ENCODE measurements at places on chromosomes 1 and 21.

GRCh38 chr1:61051719-61052394 is 30.5 kb upstream of the NFIA start:
- DNase-seq: no peak

DNA sequence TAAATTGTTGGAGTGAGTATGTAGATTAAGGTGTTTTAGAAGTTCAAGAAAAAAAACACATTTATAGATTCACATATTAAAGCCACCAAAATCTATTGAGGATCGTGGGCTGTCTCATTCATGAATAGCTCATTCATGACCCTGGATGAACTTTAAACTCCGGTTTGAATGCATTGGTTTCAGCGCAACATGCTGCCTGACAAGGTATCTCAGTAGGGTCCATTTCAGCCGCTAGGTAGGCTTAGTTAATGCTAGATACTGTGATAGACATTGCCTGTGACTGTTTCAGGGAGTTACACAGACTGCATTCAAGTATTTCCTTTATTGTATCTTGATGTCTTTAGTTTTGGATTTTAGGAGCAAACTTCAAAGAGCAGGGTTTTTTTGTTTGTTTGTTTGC is 140.5 kb upstream of the POGK start:
- DNase-seq: no peak

- DNase-seq: no peak
Measured at GRCh38 chr1:61089338-61089737, 7.0 kb downstream of the NFIA start.

GRCh38 chr1:60867782-60868181 is 214.6 kb upstream of the NFIA start:
- DNase-seq: no peak

- DNase-seq: no peak
Measured at GRCh38 chr1:225950905-225951497, 10.0 kb upstream of the LEFTY2 start.

Measured in stimulated activated CD8-positive, alpha-beta memory T cell treated with anti-CD3 and anti-CD28 coated beads, Interleukin-4, amount 100 ng/mL, for 48 hours (primary cell).